ENCODE measurements at places on chromosomes 16 and 17. TPM values are rescaled to one million over a fixed set of nuclear protein-coding genes. Genes with fewer than 3 reads are reported as not detected.

ITGA2B gene
- total RNA-seq, result 3.4 TPM

NOD2 gene
- total RNA-seq, result 10.9 TPM

ADAD2 gene
- not detected for total RNA-seq

NFATC3 gene
- 51.1 TPM for total RNA-seq

CSH1 gene
- not detected for total RNA-seq

NGFR gene
- total RNA-seq, result 22.5 TPM

MVD gene
- 22.4 TPM for total RNA-seq

KRTAP4-5 gene
- total RNA-seq, result not detected

KRT38 gene
- not detected for total RNA-seq

KRT27 gene
- total RNA-seq, result not detected

CCL16 gene
- total RNA-seq, result not detected

NPB gene
- 0.35 TPM for total RNA-seq

ABCC12 gene
- not detected for total RNA-seq

PER1 gene
- total RNA-seq, result 175 TPM

KCNH4 gene
- not detected for total RNA-seq

CDH1 gene
- 1.1 TPM for total RNA-seq

CIITA gene
- total RNA-seq, result 25.2 TPM

ABCA10 gene
- 3.2 TPM for total RNA-seq

BEAN1 gene
- 0.28 TPM for total RNA-seq

DPEP2 gene
- 0.81 TPM for total RNA-seq

TPSD1 gene
- total RNA-seq, result not detected

ZNF207 gene
- 221 TPM for total RNA-seq

CNTNAP1 gene
- 9.1 TPM for total RNA-seq

ABI3 gene
- total RNA-seq, result 10.8 TPM

CCL2 gene
- total RNA-seq, result 448 TPM

RASD1 gene
- total RNA-seq, result 28.9 TPM

HIC1 gene
- total RNA-seq, result 38.3 TPM

IRX3 gene
- 2.0 TPM for total RNA-seq

SLC5A11 gene
- 17.7 TPM for total RNA-seq

NHLRC4 gene
- total RNA-seq, result 3.2 TPM

KRTAP1-1 gene
- not detected for total RNA-seq

GCGR gene
- not detected for total RNA-seq

SCARF1 gene
- total RNA-seq, result 19.1 TPM

PRSS33 gene
- not detected for total RNA-seq

RCVRN gene
- not detected for total RNA-seq

EPX gene
- not detected for total RNA-seq

KRT33B gene
- not detected for total RNA-seq

KRT31 gene
- total RNA-seq, result not detected

PPP1R9B gene
- 53.3 TPM for total RNA-seq

GPATCH8 gene
- 39.3 TPM for total RNA-seq

STUB1 gene
- total RNA-seq, result 103 TPM

ALOX15B gene
- 8.3 TPM for total RNA-seq

STAT5B gene
- total RNA-seq, result 117 TPM

PLXDC1 gene
- total RNA-seq, result 13.9 TPM

TNFSF13 gene
- total RNA-seq, result 40.5 TPM
